ENCODE measurements at places on chromosomes 1 and 21.
A peak's percentile ranks its signal among the peaks of the same experiment; 100 is the strongest.

GRCh38 chr1:17924578-17924977 lies 169.4 kb downstream of the ACTL8 start:
- no peak for DNase-seq

DNA sequence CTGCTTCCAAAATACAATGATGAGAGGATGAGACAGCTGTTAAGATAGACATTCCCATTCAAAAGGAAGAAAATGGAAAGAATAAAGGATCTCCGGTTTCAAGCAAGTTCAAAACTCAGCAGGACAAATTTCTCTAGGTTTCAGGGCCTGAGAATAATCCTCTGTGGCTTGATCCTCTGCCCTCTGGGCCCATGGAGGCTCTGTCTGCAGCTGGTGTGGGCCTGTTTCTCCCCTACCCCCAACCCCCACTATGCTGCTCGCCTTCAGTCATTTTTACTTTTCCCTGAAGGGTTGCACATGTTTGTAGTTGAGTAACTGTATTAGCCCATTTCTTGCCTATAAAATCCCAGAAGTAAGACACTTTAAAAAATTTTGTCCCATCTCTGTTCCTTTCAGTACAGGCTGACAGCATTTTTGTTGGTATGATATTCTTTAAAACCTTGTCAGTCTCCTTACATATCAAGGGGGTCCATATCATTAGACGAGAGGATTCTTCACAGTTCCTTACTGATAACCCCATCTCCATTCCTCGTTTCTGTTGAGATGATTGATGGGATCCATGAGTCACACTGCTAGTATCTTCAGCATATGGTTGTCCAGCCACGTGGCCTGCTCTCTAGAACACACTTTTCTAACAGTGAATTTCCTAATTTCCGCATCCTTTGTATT lies 10.5 kb downstream of the ZMYM4 start:
- no peak for DNase-seq

DNA sequence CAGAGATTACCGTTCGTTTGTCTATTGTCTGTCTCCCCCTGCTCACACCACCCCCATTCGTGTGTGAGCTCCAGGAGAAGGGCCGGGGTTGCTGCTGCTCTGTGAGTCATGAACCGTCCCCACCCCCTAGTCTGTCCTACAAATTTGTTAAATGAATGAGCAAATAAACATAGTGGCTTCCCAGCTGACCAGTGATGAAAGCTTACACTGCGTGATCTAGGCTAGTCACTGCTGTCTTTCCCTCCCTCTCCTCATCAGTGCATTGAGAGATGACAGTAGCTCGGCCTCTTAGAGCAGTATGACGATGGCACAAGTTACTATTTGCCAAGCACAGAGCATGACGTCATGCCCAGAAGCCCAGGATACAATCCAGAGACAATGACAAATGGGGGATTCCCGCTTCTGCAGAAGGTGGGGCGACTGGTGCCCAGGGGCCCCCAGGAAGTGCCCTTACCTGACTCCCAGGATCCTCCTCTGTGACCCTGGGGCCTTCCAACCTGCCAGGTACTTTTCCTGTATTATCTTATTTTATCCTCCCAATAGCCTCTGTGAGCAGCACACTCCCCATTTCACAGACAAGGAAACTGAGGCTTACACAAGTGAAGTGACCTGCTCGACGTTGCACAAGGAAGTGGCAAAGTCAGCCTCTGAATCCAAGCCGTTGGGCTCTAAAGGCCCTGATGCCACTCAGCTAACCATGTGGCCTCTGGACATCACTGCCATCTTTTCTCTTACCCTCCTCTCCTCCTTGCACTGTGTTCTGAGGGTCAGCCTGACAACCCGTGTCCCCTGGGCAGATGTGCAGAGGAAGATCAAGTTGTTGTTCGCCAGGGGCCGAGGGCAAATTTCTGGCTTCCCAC lies 8.6 kb upstream of the EPHA2 start:
- DNase-seq = peak; percentile 78

DNA sequence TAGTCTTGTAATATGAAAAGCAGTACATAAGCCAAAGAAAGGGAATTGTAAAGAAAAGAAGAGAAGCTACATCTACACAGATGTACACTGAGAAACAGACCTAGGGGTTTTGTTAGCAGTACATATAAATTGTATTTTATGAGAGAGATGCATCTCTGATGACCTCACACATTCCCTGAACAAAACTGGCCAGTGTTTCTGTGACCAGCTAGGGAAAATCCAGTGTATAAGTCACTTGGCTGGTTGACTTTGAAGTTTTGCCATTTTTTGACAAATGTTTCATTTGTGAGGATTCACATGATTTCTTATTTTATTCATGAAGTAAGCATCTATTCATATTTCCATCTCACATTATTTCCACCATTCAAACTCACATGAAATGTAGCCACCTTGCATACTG lies 28.3 kb upstream of the DYNLT5 start:
- DNase-seq = no peak

DNA sequence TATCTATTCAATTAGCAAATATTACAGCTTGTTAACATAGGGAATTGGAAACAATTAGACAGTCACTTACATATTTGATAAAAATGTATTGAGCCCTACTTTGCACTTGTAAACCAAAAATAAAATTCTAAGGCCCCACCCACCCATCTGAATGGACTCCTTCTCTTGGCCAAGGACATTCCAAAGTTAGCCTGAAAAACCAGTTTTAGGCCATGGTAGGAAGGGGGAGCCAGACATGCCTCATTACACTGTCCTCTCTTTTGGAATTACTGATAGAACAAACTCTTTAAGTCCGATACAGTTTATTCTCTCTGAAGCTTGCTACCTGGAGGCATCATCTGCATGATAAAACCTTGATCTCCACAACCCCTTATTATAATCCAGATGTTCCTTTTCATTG lies 28.0 kb upstream of the TSPAN2 start:
- no peak for DNase-seq

- no peak for DNase-seq
Measured at GRCh38 chr1:36603461-36603860, 120.7 kb upstream of the CSF3R start.

DNA sequence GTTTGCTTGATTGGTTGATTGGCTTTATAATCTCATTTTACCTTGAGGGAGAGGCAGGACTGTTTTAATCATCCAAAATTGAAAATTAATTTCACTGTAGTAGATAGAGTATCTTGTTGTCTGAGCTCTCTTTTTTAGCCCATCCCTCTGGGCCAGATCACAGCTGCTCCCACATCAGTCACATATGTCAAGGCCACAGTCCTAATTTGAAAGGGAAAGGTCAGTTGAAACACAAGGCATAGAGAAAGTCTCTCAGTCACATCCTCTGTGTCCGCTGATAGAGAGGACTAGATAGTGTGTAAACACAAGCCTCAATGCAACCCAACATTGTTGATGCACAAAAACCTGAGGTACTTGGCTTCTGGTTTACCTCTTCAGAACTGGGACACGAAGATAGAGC lies 6.8 kb downstream of the C1orf74 start:
- no peak for DNase-seq

GRCh38 chr1:226565476-226565875 lies 16.9 kb downstream of the STUM start:
- no peak for DNase-seq

DNA sequence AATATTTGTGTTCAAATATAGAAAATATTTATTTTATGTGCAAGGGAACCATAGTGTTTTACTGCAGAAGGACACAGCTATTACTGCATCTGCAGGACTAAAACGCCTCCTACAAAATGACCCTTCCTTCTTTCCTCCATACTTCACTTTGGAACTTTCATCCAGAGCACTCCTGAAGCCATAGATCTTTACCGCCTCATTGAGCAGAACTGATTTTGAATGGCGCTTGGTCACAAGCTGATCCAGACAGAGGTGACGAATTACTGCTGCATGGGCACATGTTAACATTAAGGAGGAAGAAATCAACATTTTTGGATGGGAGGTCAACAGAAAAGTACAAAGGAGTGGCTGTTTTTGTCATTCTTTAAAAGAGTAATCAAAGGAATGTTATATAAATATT lies 931.6 kb downstream of the NCAM2 start:
- DNase-seq = no peak

- no peak for DNase-seq
Measured at GRCh38 chr1:66166753-66167152, 367.2 kb upstream of the SGIP1 start.

DNA sequence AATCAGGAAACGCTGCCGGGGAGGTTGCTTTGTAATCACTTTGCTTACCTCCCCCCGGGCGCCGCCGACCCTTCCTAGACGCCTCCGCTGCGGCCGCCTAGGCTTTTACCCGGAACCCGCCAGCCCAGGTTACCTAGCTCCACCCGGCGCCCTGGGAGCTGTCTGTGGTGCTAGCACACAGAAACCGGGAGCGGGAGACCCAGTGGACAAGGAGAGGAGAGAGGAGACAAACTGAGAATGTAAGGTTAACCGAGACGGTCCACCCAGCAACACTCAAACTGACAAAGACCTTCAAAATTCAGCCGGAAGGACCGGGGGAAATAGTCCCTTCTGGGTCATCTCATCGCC lies 9.8 kb downstream of the BARHL2 start:
- peak; percentile 88 for DNase-seq

DNA sequence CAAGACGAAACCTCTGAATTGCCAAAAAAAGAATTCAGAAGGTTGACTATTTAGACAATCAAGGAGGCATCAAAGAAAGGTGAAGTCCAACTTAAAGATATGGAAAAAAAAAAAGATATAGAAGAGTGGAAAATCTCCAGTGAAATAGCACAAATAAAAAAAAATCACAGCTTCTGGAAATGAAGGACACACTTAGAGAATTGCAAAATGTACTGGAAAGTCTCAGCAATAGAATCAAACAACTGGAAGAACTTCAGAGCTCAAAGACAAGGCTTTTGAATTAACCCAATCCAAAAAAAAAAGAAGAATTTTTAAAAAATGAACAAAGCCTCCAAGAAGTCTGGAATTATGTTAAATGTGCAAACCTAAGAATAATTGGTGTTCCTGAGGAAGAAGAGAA lies 31.8 kb downstream of the CD2 start:
- no peak for DNase-seq

DNA sequence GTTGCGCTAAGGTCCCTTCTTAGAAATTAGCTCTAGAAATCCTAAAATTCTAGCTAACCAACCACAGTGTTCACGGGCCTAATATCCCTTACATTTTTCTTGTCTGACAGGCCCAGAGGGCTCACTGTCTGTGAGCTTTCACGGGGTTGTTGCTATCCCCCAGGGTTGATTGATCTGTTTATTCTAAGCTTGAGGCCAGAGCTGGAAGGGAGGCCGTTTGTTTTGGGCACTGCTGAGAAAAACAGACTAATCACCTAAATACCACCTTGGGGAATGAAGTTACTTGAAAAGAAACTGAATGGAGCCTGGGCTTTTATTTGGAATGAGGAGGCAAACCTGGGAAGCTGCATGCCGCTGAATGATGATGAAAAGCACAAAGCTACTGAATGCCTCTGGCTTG lies 162.4 kb downstream of the KIF26B start:
- no peak for DNase-seq

DNA sequence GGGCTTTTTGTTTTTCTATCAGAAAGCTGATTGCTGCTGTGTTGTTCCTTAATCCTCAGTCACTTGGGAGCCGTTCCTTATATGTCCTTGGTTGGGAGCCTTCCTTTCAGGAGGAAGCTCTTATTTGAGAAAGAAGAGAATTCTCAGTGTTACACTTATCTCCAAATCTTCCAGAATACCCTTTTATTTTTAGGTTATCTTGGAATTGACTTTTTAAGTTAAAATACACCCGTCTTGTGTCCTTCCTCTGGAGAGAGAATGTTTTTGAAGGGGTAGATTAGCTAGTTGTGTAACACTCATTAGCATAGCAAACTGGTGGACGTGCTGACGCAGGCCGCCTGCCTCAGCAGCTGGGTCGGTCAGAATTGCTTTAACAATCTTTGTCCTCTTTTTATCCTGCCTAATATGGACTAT lies 42.1 kb downstream of the LRRC8B start:
- DNase-seq = no peak

- DNase-seq = no peak
Measured at GRCh38 chr1:218591966-218592365, 246.8 kb downstream of the TGFB2 start.

GRCh38 chr1:212727386-212728181 lies 27.9 kb upstream of the BATF3 start:
- no peak for DNase-seq

DNA sequence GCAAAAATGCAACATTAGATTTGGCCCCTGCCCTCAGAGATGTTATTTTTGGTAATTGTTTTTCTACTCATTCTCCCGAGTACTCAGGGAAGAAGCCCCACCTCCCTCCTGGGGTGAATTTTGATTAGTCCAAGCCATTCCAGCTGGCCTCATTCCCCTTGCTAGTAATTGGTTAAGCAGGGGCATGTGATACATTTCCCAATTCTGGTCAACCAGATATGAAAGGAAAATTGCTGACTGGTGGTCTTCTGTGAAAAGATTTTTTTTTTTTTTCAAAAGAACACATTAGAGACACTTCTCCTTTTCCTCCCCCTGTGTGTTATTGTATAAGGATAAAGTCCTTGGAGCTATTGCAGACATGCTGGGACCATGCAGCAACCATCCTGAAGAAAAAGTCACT lies 71.1 kb upstream of the AKT3 start:
- no peak for DNase-seq

- no peak for DNase-seq
Measured at GRCh38 chr1:3515774-3516480, 61.5 kb downstream of the ARHGEF16 start.

- DNase-seq = no peak
Measured at GRCh38 chr1:150513351-150513791, 2.2 kb upstream of the FALEC start.

DNA sequence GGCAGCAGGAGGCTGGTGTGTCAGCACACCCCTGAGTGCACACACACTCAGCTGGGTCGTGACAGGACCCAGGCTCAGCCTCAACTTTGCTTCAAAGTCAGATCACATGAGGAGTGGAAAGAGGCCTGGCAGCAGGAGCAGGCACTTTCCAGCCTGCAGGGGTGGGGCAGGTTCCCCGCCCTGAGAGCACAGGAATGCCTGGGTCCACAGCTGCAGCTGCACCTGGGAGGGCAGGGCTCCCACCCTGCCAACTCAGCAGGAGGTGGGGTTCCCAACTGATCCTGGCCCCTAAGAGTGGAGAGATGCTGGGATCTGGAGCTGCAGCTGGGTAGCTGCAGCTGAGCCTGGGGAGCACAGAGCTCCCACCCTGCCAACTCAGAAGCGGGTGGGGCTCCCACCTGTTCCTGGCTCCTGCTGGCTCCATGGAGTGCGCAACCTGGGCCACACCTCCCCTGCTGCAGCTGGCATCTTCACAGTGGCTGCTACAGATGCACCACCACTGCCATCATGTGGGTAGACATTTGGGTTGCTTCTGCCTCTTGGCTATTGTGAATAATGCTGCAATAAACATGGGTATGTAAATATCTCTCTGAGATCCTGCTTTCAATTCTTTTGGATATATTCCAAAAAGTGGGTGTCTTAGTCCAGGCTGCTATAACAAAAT lies 415.4 kb downstream of the TTLL7 start:
- no peak for DNase-seq
